ENCODE measurements at places on chromosomes 12 and 14.

- no peak for DNase-seq
These were observed 16.7 kb upstream of the E2F7 start for GRCh38 chr12:77082021-77082420.

DNA sequence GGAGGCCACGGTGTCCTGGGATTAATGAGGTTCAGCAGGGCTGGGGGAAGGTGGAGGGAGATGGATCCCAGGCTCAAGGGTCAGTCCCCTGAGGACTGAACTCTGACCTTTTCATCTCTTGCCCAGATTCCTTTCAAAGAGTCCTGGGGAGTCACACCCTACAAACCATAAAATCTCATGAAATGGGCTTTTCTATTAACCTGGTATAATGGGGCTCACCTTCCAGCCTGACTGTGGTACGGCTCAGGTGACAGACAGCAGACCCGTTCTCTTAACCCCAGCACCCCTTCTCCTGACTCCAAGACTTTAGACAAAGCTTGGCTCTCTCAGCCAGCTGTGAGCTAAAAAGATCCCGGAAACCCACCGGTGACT, 268.2 kb downstream of the ADGRD1 start:
- DNase-seq: no peak

- DNase-seq: no peak
These were observed 117.5 kb downstream of the DACT1 start for GRCh38 chr14:58755031-58755925.

DNA sequence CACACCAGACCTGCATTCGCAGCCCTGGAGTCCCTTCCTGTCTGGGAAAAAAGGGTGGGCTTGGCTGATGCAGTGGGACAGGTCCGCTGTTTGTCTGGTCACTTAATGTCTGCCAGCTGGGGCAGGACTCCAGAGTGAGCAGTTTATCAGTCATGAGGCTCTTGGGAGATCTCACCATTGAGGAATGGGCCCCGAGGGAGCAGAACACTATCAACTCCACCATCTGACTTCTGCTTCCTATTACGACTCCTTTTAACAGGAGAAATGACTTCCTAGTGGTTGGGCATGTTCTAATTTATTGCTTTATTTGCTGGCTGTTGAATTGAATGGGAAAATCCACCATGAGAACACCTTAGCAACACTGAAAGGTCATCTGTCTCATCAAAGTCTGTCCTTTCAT, 182.5 kb upstream of the RASSF8 start:
- DNase-seq: no peak

GRCh38 chr14:95765051-95765450, 51.1 kb upstream of the TCL1A start:
- no peak for DNase-seq

GRCh38 chr14:77903221-77903620, 103.3 kb downstream of the ADCK1 start:
- DNase-seq: no peak

DNA sequence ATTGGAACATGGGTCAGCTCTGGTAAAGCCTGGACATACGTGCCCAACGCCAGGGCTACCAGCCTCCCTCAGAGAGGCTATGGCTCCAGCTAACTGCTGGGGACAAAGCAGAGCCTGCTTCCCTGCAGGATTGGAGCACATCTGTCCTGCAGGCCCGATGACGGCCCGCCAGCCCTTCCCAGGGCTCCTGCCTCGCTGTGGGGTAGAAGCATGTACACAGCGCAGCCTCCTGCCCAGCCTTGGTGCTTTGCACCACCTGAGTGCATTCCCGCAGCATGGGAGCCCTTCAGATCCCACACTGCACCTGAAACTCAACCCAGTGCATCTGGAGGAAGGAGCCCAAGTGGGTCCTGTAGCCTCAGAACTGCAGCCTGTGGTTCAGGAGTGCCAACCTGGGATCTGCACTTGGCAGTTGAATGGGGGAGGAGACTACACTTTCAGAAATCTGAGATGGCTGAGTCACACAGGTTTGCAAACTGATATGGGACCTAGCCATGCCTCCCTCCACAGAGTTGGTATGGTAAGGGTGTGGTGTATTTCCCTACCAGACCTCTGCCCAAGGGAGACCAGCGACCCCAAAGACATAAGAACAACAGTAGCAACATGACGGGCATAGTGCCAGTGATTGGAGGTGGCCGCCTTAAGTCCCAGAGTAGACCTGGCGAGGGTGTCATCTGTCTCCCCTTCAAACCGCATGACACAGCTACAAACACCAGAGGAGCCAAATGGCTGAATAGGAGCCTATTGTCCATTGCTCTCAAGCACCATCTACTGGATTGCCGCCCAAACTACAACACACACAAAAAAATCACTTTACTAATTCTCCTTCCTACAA, 273.9 kb upstream of the MIS18BP1 start:
- DNase-seq: no peak

DNA sequence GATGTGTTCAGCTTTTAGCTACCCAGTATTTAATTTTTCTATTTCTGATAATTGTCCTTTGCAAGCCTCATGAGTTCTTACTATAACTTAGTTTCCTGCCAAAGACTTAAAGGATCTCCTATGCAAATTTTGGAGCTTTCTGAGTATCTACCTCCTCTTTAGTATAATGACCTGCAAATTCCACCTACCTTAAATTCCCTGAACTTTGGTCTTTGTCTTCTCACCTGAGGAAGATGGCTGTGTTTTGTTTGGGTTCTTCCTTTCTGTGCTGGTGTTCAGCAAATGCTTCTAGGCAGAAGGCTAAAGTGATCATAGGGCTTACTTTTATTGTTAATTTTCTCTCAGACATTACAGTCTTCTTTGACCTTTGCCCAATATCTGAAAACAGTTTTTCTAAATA, 142.8 kb downstream of the FUT8 start:
- no peak for DNase-seq

GRCh38 chr12:104426926-104427546, 29.7 kb upstream of the CHST11 start:
- no peak for DNase-seq

DNA sequence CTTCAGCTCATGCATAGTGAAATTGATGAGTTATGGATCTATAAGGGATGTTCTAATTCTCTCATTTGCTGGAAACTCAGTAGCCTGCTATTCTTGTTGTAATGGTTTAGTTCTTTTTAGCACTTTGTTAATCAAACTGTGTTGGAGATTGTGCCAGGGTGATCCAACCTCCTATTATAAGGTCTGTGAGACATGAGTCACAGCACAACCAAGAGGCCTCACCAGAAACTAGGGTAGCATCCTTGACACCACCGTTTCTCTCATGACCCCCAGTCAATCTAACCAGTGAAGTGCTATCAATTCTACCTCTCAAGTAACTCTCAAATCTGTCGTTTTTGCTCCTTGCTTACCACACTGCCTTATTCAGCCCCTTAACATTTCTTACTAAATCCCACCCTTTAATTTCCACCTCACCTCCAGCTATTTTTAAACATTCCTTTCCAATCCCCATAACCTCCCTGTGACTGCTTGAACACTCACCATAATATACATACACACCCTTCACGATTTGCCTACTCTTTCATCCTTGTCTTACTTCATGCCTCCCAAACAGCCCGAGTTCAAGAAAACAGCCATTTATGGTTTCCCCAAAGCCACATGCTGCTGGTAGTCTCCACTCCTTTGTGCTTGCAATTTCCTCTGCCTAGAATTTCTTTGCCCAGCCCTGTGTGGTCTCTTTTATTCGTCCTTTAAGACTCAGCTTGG, 53.9 kb upstream of the NUDT4 start:
- no peak for DNase-seq

- DNase-seq: no peak
These were observed 479.2 kb upstream of the RGS6 start for GRCh38 chr14:71452987-71453386.

- DNase-seq: no peak
These were observed 50.9 kb downstream of the SNAPC1 start for GRCh38 chr14:61813096-61813606.

DNA sequence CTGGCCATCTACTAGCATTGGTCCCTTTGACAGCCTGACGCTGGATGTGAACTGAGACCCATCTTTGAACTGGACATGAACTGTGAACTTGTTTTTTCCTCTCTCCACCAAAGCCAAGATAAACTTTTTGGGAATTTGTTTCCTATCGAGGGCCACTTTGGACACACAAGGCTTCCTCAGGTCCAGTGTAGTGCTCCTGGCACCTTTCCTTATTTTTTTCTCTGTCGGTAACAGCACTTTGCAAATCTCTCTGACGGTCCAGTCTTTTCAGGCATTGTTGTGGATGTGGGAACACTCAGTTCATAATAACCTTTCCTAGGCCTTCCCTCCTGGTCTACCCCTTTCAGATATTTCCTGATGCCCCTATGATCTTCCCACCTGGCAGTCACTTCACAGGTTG, 5.0 kb downstream of the KCNA1 start:
- no peak for DNase-seq

DNA sequence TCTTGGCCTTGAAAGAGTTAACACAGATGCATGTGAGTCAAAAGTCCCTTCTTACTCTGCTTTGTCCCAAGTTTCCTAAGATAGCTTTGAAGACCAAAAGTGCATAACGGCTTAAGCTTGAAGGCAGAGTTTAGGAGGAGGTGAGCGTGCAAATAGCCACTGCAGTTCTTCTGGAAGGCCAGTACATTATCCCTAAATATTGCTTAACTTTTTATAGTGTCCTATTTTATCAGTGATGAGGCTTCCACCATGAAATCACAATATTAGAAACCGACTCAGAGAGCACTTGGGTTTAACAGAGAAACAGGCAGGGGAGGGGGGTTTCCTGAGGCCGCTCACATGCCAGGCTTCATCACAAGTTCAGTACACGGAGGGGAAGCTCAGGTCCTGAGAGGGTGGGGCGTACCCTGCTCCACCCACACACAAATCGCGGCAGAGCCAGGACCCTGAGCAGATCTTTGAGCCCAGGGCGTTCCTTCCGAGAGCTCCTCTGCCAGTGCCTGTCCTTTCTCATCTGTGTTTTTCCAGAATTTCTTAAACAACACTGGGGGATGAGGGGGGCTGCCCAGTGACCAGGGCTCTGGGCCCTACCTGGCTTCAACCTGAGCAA, 26.8 kb upstream of the BDKRB2 start:
- no peak for DNase-seq

All from caudate nucleus (tissue), 63 donors.